Sigmoid colon (tissue), 7 donors: ENCODE measurements at places on chromosomes 7 and 10.
A peak's percentile ranks its signal among the peaks of the same experiment; 100 is the strongest.

DNA sequence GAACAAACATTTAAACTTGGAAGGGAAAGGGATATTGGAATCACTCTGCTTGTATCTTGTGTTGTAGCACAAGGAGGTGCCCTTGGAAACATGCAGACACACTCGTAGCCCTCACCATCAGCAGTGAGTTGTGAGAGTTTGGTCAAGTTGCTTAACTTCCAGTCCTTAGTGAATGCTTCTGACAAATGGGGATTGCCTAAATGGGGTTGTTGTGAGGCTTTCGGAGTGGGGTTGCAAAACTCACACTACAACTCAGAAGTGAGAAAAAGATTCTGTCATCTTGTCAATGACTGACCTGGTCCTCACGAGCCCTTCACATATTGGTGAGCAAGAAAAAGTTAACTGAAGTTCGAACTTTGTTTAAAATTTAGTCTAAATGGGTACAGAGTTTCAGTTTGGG, 29.0 kb upstream of the GSDME start:
- no peak for DNase-seq

DNA sequence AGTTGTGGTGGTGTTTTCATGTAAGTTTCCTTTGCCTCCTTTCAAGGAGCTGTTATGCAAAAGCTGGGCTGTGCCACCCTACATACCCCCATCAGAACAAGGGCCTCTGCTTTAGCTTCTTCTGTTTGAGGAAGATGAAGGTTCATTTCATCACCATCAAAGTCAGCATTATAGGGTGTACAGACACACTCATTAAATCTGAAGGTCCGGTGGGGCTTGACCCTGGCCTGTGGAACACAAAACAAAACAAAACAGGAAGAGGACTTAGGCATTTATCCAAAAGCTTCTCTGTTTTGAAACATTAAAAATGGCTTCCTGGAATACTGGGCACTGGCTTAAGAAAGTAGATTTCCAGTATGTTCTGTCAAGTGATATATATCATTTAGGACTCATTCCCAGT, 15.8 kb downstream of the POLR3A start:
- no peak for DNase-seq

DNA sequence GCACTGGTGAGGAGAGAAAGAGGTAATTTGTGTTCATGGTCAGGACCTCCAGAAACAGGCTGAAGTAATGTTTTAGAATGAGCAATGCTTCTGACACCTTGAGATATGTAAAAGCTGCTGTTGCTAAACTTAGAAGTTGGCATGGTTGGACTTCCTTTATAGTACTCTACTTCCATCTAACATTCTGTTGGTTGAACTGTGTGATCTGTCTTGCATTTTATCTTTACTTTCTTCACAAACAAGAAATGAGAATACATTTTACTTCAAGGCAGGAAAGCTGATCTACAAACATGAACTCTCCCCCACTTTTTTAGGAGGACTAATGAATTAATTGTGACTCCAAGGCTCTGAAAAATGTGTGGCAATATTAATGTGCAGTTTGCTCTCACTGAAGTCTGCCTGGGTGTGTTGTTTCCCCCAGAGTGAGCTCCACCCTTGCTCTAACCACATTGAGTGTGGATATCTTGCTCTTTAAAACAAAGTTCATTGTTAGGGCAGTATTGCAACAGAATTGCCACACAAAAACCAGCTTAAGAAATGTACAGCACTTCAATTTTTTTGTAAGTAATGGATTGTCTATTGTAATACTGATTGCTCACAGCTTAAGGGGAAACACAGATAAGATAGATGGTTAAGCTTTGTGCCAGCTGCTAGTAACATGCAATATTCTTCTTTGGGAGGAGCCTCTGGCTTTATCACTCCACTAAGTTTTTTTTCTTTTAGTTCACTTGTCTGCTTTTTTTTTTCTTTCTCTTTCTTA, 69.0 kb downstream of the ADD3 start:
- DNase-seq = peak; percentile 84

DNA sequence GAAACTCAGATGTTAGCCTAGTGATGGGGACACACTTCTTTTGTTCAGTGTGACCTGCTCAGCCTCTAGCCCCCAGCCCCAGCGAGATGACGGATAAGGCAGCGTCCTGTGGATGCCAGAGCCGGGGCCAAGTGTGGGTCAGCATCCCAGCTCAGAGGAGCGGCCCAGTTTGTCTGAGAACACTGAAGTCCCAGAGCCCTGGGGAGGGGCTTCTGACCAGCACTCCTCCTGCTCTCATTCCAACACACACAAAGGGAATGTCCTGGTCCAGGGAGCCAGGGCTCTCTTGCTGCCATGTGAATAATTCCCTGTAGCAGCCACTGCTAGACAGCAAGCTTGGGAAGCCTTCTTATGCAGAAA, 4.5 kb upstream of the ATP6V0E2 start:
- DNase-seq = no peak
